ENCODE measurements at places on chromosomes 5 and 9. TPM values are rescaled to one million over a fixed set of nuclear protein-coding genes. Genes with fewer than 3 reads are reported as not detected.

Gene PCDHGA4
- 7.6 TPM for total RNA-seq

Gene ADRA1B
- total RNA-seq = 0.26 TPM

Gene MAMDC2
- total RNA-seq = 5.4 TPM

Gene IL3
- total RNA-seq = not detected

Gene HTR1A
- not detected for total RNA-seq

Gene SPAAR
- 0.17 TPM for total RNA-seq

Gene GHR
- 2.3 TPM for total RNA-seq

Gene LCN6
- total RNA-seq = not detected

Gene MARVELD2
- 1.3 TPM for total RNA-seq

Gene HMCN2
- under 0.01 TPM for total RNA-seq

Gene PCDHGB1
- 3.1 TPM for total RNA-seq

Gene GABRA6
- total RNA-seq = not detected

Gene SPINK4
- not detected for total RNA-seq

Gene PANK3
- 38.8 TPM for total RNA-seq

Gene ERCC6L2
- 117 TPM for total RNA-seq

Gene KCNN2
- total RNA-seq = 0.50 TPM

Gene MELK
- 6.2 TPM for total RNA-seq

Gene OR1Q1
- total RNA-seq = not detected

Gene MIER3
- total RNA-seq = 13.2 TPM

Gene LCN9
- total RNA-seq = not detected

Gene SPEF2
- total RNA-seq = 6.9 TPM

Gene SLC36A2
- not detected for total RNA-seq

Gene TRIP13
- 2.1 TPM for total RNA-seq

Gene CDX1
- total RNA-seq = 0.33 TPM

Gene HMMR
- 1.3 TPM for total RNA-seq

Gene ADAMTS19
- total RNA-seq = 0.33 TPM

Gene TXNDC8
- total RNA-seq = not detected

Gene SPATA31E1
- not detected for total RNA-seq

Gene CCDC192
- not detected for total RNA-seq

Gene CATSPER3
- total RNA-seq = under 0.01 TPM

Gene PDZD2
- total RNA-seq = 0.33 TPM

Gene STK32A
- 2.8 TPM for total RNA-seq

Gene CTSV
- total RNA-seq = under 0.01 TPM

Gene CFAP77
- 0.26 TPM for total RNA-seq
